ENCODE measurements at places on chromosomes 11 and 22.

- no peak for DNase-seq
Measured at GRCh38 chr11:38274031-38274430, 1676.0 kb upstream of the RAG2 start.

DNA sequence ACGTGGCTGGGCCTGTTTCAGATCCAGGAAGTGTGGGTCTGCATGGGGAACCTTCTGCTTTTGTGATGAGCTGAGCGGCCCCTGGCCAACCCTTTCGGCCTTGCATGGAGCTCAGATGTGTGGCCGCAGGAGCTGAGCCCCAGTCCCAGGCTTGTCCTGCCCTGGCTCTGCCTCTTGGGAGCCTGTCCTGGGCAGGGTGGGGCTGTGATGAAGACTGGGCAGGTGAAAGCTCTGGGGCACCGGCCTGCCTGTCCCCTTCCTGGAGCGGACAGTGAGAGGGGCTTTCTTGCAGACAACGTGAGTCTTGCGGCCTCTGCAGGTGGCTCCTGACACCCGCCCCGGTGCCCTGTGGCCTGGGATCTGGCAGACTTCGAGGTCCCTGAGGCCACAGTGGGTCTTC lies 1296.6 kb downstream of the BRD1 start:
- DNase-seq: no peak

- DNase-seq: no peak
Measured at GRCh38 chr11:128232588-128232987, 354.8 kb downstream of the ETS1 start.

DNA sequence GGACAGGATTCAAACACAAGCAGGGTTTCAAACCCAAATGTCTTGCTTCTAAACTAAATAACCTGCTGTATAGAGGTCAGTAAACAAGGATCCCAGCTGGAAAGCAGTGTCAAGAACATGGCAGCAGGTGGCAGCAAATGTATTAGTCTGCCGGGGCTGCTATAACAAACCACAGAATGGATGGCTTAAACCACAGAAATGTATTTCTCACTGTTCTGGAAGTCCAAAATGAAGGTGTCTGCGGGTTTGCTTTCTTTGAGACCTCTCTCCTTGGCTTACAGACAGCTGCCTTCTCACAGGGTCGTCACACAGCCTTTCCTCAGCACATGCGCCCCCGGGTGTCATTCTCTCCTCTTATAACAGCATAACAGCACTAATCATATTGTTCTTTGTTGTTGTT lies 65.1 kb upstream of the LRRC55 start:
- DNase-seq: no peak

DNA sequence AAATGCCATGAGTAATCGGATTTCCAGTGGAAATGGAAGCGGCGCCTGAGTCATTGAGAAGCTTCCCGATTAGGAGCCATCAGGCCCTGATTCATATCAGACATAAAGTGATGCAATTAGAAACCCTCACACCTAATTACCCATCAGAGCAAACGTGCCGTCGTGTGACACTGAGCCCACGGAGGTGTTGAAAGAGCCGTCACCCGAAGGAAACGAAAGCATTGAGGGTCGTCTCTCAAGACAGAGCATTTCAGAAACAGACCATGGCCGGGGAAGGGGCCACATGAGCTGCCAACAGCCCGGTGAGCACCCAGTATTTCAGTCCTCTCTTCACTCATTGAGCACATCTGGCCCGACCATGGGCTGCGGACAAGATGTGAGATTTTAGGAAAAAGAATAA lies 829.3 kb downstream of the TBC1D22A start:
- DNase-seq: no peak

- DNase-seq: no peak
Measured at GRCh38 chr22:20741634-20742581, 32.0 kb upstream of the SERPIND1 start.

DNA sequence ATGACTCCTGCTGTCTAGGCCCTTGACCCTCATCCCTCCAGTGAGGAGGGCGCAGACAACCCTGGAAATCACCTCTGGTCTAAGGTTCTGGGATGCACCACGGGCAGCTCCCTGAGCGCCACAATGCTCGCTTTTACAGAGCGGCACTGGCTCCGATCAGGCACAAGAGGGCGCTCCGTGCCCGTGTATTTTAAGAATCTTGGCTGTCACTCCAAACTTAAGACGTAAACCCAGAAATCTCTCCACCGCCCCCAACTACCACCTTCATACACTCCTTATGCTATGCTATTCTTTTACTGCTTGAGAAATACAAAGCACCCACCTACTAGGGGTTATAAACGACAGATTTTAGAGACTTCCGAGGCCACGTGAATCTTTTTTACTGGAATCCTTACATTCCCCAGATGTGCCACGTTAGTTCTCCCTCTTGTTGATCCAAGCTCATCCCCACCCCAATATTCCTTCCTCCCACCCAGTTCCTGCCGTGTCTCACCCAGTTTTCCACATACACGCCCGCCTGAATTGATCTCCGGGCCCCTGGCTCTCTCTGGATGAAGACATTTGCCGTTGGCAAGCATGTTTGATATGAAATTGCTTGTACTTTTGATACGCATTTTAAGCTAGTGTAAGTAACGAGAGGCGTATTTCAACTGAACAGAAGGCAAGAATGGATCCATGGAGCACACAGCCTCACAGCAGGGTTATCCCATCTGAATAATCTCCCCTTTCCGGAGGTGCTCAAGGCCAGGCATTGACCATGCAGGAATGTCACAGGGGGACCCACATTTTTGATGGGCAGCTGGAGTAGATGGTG lies 453.5 kb downstream of the OPCML start:
- DNase-seq: peak; percentile 43

DNA sequence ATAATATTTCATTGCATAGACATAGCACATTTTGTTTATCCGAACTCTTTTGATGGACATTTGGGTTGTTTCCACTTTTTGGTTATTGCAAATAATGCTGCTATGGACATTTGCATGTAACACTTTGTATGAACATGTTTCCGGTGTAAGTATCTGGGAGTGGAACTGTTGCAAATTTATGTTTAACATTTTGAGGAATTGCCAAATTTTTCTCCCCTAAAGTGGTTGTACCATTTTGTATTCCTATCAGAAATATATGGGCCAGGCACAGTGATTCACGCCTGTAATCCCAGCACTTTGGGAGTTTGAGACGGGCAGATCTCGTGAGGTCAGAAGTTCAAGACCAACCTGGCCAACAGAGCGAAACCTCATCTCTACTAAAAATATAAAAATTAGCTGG lies 16.0 kb downstream of the QSER1 start:
- DNase-seq: no peak

DNA sequence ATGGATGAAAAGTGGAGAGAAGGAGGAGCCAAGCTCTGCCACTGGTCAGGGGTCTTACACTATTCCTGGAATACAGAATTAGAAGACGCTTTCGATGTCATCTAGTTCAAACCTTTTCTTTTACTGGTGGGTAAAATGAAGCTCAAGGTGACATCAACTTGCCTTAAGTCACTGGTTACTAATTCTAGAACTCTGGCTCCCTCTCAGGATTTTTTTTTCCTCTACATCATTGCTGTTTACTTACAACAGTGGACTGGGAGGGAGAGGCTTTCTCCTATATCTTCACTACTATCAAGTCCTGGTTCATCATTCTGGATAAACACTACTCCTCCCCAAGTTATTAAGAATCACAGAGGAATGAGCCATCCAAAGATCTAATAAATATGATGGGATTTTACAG lies 82.9 kb downstream of the ETS1 start:
- DNase-seq: no peak

GRCh38 chr11:3130269-3131071 lies 34.6 kb downstream of the OSBPL5 start:
- no peak for DNase-seq

GRCh38 chr11:7485186-7486097 lies at the start of gene OLFML1:
OLFML1 (plus strand) TSS chr11:7485506; CDS start chr11:7485876, 370 bp downstream.
- no peak for DNase-seq

- peak; percentile 48 for DNase-seq
Measured at GRCh38 chr11:86193297-86194095, 51.1 kb upstream of the EED start.

GRCh38 chr22:22318723-22319465 lies 74.3 kb downstream of the VPREB1 start:
- DNase-seq: no peak

DNA sequence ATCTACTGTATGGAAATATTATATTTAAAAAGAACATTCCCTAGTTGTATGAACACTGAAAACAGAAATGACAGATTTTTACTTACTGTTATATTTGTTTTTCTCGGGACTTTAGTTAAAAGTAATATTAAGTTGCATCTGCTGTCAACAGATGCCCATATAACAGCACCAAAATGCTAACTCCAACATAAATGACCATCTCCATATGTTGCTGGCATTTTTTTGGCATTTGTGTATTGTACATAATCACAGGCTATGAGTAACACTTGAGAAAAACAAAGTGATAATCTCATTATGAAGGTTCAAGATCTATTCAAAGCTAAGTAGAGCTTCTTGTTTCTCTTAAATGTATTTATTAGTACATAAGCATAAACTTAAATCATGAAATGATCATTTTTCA lies 172.0 kb downstream of the CNTN5 start:
- no peak for DNase-seq

DNA sequence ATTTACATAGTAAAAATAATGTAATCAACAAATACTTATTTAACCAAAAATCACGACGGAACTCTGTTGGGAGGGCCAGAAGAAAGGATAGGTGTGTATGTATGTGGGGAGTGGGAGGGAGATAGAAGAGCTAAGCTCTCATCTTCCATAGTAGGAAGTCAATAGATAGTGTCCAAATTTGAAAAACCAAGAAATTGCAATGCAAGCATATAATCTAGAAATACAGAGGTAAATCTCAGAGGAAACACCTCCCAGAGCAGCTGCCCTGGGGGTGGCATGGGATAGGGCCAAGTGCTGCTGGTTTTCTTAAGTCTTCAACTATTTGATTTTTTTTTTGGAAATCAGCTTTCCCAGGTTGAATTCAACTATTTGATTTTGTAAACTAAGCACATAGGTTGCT lies 16.9 kb downstream of the C11orf86 start:
- no peak for DNase-seq

DNA sequence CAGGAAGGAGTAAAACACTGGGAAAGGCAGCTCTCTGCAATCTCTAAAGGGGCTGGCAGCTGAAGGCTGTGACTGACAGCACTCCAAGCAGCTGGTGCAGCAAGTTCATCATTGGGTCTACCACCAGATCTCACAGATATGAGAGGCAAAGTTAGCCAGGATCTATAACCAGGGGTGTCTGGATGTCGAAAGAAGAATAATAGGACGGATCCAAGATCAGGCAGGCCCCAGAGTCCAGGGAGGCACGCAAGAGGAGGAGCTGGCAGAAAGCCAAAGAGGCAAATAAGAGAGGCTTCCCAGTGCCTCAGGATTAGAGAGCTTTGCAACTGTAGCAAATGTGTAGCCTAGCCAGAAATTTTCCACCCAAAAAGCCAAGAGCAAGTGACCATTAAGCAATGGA lies 77.1 kb downstream of the RBMXL2 start:
- no peak for DNase-seq

GRCh38 chr11:125062931-125063428 lies at the start of gene SLC37A2:
SLC37A2 (plus strand) TSS chr11:125063305; CDS start chr11:125063368, 63 bp downstream.
- DNase-seq: peak; percentile 83

- no peak for DNase-seq
Measured at GRCh38 chr22:40029189-40029890, 34.6 kb downstream of the FAM83F start.

DNA sequence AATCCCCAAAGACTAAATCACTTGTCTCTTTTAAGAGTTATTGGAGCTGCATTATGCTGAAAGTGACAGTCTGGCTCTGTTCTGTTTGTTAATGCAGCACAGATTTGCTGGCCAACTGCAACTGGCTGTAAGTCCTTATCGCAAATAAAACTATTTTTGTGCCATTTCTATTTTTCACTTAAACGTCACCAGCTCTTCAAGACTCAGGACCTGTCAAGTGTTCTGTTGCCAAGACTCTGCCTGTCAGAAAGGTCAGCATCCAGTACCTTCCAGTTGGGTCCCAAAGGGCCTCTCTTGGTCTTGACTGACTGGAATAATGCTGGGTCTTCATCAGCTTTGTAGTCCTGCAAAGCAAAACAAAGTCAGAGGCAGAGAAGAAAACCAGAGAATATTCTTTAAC lies 45.6 kb downstream of the PITPNB start:
- no peak for DNase-seq

DNA sequence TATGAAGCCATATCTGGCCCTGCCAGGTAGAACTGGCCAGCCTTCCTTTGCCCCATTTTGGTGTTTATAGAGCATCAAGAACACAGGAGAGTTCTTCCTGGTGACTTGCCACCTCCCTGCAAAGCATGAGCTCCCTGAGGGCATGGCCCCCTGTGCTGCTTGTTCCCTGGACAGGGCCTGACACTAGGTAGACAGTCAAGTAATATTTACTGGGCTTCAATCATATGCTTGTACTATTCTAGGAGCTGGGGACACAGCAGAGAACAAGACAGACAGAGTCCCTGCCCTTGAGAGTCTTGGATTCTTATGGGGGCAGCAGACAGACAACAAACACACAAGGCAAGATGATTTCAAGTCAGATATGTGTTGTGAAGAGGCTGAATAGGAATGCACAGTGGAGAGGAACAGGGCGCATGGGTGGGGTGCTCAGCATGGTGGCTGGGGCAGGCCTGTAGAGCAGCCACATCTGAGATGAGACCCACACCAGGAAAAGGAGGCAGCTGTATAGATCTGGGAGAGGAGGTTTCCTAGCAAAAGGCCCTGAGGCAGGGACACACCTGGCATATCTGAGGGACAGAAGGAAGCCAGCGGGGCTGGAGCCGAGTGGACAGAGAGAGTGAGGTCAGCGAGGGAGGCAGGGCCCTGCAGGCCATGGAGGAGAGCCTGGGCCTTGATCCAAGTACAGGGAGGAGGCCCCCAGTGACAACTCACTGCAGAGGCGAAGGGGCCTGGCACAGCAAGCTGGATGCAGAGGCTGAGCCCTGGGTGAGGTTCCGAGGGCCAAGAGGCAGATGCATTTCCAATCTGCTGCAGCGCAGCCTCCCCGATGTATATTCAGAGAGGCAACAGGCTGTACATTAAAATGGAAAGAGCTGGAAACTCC lies 10.2 kb upstream of the CBX6 start:
- no peak for DNase-seq

DNA sequence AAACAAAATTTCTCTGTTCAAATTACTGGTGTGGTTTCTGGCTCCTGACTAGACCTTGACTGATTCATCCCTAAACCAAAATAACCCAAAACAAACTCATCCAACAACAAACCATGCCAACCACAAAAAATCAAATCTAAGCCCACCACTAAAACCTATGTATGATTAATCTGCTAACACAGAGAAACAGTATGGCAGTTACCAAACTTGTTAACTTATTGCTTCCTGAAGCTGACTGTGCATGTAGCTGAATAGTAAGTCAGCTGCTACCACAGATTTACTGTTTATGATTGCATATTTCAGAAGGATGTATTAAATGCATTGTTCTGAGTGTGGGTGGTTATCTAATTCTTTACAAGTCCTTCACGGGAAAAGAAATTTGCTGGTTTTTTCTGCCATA lies 231.1 kb downstream of the SWAP70 start:
- no peak for DNase-seq

DNA sequence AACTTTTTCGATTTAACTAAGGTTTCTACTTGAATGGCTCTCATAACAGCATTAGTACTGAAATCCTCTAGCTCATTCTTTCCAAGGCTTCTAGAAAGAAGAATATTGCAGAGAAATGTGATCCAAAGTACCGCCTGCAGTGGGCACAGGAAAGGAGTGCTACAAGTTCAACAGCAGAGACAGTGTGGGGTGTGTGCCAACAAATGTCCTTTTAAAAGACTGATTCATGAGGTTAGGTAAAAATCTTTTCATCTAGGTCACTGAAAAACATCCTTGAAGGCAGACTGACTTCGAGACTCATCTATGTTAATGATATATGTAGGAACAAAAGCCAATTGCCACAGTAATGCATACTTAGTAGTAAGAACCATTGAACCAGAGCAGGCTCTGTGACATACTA lies 349.1 kb upstream of the PITPNB start:
- DNase-seq: no peak

GRCh38 chr22:17872471-17872870 lies 98.2 kb upstream of the BID start:
- no peak for DNase-seq

Measured in GM12891 (cell line).